ENCODE measurements at places on chromosomes 2 and 18.
A peak's percentile ranks its signal among the peaks of the same experiment; 100 is the strongest.

- no peak for DNase-seq
These were observed 9.4 kb downstream of the CAPG start for GRCh38 chr2:85400541-85401463.

DNA sequence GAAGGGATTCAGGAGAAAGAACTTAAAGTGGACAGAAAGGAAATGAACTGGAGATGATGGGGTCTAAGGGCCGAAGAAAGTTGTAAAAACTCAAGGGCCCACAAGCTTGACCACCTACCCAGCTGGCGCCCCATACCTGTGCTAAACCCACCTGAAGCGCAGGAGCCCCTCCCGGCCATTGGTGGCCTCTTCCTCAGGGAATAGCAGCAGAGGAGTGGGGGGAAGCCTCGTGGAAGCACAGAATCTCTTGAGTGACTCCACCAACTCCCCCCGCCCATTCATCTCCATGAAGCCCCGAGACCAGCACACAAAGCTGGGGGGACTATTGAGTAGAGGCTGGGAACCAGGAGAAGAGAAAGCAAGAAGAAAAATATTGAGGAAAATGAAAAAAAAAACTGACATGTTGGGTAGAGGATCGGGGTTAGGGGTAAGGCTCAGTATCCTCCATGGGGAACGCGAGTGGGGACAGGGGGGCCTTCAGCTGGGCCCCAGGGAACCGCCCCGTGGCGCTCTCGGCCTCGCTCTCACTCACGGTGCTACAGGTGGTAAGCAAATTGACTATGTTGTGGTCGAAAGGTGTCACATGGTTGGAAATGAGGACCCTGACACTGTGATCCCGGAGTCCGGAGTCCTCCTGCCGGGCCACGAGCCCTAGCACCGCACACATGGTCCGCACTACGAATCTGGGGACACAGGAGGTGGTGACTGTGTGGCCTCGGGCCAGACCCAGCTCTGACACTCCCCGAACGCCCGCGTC is 728 bp downstream of the AUP1 start:
- peak; percentile 28 for DNase-seq

DNA sequence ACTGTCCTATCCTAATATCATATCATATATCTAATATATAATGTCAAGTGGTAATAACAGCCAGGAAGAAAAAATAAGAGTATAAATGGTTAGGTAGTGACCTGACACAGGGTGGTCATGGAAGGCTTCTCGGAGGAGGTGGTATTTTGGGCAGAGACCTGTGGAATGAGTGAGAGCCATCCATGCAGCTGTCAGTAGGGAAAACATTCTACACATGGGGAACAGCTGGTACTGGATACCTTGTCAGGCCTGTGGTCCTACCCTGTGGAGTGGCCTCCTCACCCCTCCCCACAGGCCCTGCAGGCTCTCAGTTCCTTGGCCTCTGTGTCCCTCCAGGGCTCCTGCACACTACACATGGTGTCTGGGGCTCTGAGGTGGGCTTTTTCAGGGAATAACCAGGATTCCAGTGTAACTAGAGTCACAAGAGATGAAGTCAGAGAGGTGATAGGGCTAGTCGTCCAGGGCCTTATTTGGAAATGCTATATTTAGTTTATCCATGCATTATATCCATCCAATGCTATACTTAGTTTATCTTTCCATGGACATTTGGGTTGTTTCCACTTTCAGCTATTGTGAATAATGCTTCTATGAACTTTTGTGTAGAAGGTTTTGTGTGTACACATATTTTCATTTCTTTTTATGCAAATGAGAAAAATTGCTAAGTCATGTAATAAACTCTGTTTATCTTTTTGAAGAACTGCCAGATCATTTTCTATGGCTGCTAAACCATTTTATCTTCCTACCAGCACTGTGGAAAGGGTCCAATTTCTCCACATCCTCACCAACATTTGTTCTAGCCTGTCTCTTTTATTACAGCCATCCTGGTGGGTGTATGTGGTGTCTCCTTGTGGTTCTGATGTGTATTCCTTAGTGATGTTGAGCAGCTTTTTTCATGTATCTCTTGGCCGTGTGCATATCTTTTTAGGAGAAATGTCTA is 75.6 kb downstream of the TPGS2 start:
- DNase-seq = no peak

DNA sequence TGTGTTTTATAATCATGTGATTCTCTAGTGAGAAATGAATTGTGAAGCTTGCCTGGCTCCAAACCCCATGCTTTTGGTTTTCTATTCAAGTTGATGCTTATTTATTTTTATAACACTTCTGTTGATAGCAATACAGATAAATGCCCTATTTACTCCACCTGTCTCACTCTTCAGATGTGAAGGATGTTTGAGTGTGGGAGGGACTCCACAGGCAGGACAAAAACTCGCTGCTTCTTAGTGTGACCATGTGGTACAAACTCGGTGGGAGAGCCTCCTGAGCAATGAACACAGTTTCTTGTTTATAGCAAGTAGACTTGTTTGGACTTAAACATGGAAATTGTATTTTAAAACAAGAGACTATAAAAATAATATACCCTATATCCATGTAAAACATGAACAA is 219.7 kb downstream of the GULP1 start:
- no peak for DNase-seq

GRCh38 chr2:164151522-164151921 is 415.7 kb upstream of the FIGN start:
- no peak for DNase-seq

- DNase-seq = no peak
These were observed 107.8 kb downstream of the CELF4 start for GRCh38 chr18:37457753-37458152.

GRCh38 chr2:145366341-145366740 is 846.4 kb upstream of the ZEB2 start:
- no peak for DNase-seq

GRCh38 chr2:232207174-232207573 is 171.4 kb upstream of the ALPP start:
- DNase-seq = no peak

DNA sequence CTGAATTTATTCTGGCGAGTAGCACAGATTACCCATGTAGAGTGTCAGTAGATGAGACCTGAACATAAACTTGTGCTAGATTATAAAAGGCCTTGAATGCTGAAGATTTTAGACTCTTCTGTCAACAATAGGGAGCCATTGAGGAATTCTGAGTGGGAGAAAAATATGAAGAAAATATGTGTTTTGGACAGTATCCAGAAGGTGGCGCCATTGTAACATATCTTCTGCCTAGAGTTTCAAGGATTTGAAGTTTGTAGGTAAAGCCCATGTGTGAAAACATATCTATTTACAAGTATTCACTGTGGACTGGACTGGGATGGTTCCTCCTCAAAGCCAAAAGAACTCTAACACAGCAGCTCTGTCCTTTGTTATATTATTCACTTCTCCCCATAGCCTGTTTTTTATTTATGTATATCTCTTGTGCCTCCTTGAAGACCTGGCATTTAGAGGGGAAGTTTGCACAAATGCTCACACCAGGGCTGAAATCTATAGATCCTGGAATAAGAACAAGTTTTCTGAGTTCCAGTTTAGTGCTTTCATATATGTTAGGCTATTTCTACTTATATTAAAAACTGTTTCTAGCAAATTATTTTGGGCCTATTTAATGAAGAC is 124.9 kb downstream of the RDH14 start:
- DNase-seq = peak; percentile 18

DNA sequence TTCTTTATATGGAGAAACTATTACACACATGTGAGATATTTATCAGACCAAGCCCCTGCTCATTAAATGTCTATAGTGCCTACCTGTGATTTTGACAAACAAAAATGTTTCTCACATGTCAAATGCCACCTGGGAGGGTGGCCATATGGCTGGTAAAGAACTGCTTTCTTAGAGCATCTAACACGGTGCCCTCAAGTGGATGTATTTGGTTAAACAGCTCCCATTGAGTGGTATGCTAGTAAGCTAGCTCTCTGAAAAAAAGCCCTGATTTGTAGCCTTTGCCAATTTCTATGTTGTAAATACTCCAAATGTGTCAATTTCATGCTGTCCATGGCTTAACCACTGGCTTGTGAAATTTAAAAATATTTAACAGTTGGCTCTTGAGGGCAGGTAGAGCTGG is 94.6 kb downstream of the PMAIP1 start:
- no peak for DNase-seq

- DNase-seq = no peak
These were observed 33.3 kb downstream of the C2orf76 start for GRCh38 chr2:119333360-119333759.

DNA sequence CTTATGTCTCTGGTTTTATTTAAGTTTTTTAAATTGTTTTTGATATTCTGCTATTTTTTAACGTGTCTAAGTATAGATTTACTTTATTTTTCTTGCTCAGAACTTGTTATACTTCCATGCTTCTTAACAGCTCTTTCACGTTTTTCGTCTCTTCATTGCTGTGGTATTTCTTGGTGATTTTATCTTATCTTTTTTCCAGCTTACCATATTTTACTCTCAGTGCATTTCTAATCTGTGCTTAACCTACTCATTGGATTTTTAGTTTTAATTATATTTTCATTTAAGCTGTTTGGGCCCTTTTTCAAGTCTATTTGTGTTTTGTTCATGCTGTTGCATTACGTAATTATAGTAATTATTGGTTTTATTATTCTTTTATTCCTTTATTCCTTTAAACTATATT is 11.1 kb downstream of the SLC9A2 start:
- no peak for DNase-seq

Data from CD4-positive, alpha-beta T cell treated with Interleukin-12 subunit alpha and Interleukin-12 subunit beta, for 1 hour (primary cell).